ENCODE measurements at places on chromosomes 2 and 18. TPM values are rescaled to one million over a fixed set of nuclear protein-coding genes. Genes with fewer than 3 reads are reported as not detected.

The DSG3 gene
- 40.1 TPM for total RNA-seq

GRCh38 chr2:240472078-240472790 is 36.8 kb downstream of the GPC1 start:
- H3K4me1 ChIP-seq, result no peaks in the 10 kb centered on the region
- DNase-seq, result no peak
- H3K27me3 ChIP-seq, result no peaks in the 10 kb centered on the region

DNA sequence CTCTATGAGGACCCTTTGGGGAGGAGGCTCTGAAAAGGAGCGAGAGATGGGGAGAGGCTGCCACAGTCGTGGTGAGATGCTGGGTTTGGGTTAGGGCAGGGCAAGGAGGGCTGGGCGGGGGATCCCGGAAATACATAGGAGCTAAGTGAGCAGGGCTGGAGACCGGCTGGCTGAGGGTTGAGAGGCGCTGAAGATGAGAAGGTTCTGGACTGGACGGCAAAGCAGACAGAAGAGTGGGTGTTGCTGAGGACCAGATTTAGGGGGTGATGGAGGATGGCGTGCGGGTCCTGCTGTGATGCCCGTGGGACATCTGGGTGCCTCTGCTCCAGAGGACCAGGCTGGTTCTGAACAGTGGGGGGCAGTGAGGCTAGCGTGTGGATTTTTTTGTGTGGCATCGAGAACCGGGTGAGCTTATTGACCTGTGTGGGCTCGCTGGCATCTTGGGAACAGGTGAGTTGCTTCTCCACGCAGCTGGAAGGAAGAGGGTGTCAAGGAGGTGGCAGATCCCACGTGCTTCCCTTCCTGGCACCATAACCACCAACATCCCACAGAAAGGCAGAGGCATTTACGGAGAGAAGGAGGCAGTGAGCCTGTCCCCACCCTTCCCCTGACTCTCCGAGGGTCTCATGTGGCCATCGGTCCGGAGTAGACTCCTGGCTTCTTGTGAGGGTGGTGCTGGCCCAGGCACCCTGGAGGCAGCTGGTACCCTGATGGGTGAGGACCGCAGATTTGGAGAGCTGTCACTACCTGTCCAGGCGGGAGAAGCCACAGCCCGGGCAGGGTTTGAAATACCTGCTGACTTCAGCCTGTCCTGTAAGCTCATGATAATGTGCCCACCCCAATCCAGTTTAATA is 70.3 kb downstream of the ASB1 start:
- no peak overlapping the region for H3K27ac ChIP-seq
- no peaks in the 10 kb centered on the region for H3K36me3 ChIP-seq
- H3K4me3 ChIP-seq, result no peak overlapping the region
- no peak for DNase-seq
- H3K4me1 ChIP-seq, result no peaks in the 10 kb centered on the region
- H3K27me3 ChIP-seq, result no peaks in the 10 kb centered on the region

The ANO7 gene
- not detected for total RNA-seq

- peak overlapping the region; percentile 100 for H3K27ac ChIP-seq
- no peak for DNase-seq
- H3K36me3 ChIP-seq, result no peaks in the 10 kb centered on the region
- peaks cover 12% of the 10 kb centered on the region for H3K4me1 ChIP-seq
- H3K27me3 ChIP-seq, result no peaks in the 10 kb centered on the region
Observed at GRCh38 chr2:207162316-207162715, 3.4 kb downstream of the KLF7 start.

GRCh38 chr2:71631411-71631931 is 178.1 kb downstream of the DYSF start:
- no peaks in the 10 kb centered on the region for H3K27me3 ChIP-seq
- no peaks in the 10 kb centered on the region for H3K36me3 ChIP-seq
- no peak overlapping the region for H3K27ac ChIP-seq
- no peak overlapping the region for H3K4me3 ChIP-seq
- peak; percentile 39 for DNase-seq
- H3K4me1 ChIP-seq, result peaks cover 7% of the 10 kb centered on the region

The CYP26B1 gene
- total RNA-seq, result 41.6 TPM

- no peaks in the 10 kb centered on the region for H3K27me3 ChIP-seq
- DNase-seq, result no peak
- H3K27ac ChIP-seq, result no peak overlapping the region
- no peaks in the 10 kb centered on the region for H3K4me1 ChIP-seq
Observed at GRCh38 chr2:128109243-128109642, 18.2 kb downstream of the UGGT1 start.

The PLGLB1 gene
- total RNA-seq, result not detected

The RNF144A gene
- 17.1 TPM for total RNA-seq

The IL1A gene
- total RNA-seq, result not detected

DNA sequence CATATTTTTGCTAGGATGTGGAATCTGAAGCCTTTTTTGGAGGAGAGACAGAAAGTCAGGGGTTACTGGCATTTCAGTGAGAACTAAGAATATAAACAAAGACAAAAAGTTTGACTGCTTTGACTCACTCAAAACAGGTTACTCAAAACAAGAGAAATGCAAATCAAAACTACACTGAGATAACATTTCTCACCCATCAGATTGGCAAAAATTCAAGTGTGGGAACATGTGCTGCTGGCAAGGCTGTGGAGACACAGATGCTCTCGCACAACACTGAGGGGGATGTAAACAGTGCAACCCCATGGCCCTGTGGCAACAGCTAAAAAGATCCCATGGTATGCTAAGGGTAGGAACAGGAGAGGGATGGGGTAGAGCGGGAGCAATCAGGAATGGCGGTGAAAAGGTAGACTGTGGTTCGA is 86.6 kb downstream of the DTNB start:
- no peak overlapping the region for H3K4me3 ChIP-seq
- no peaks in the 10 kb centered on the region for H3K36me3 ChIP-seq

GRCh38 chr2:12176623-12177454 is 430.4 kb downstream of the LPIN1 start:
- DNase-seq, result no peak
- no peaks in the 10 kb centered on the region for H3K27me3 ChIP-seq
- peak overlapping the region; percentile 12 for H3K27ac ChIP-seq
- no peaks in the 10 kb centered on the region for H3K4me1 ChIP-seq
- no peaks in the 10 kb centered on the region for H3K36me3 ChIP-seq

The TRIB2 gene
- 62.9 TPM for total RNA-seq

DNA sequence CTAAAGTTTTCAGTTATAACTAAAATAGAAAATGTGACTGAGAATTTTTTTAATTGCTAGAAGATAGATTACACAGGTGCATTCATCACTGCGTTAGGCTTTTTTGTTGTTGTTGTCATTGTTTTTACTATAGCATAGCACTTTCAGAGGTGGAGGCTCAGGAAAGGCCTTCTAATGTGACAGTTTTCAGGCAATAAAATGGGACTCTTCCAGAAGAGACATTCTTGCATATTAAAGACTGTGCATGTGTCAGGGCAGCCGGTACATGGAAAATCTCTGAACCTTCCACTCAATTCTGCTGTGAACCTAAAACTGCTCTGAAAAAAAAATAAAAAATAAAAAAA is 175.2 kb downstream of the METTL4 start:
- no peaks in the 10 kb centered on the region for H3K36me3 ChIP-seq
- no peaks in the 10 kb centered on the region for H3K27me3 ChIP-seq
- no peaks in the 10 kb centered on the region for H3K4me1 ChIP-seq
- no peak for DNase-seq

- H3K4me1 ChIP-seq, result no peaks in the 10 kb centered on the region
- H3K27ac ChIP-seq, result no peak overlapping the region
- no peaks in the 10 kb centered on the region for H3K36me3 ChIP-seq
- no peak overlapping the region for H3K4me3 ChIP-seq
- no peak for DNase-seq
Observed at GRCh38 chr18:3347286-3347803, 85.4 kb downstream of the MYL12B start.

DNA sequence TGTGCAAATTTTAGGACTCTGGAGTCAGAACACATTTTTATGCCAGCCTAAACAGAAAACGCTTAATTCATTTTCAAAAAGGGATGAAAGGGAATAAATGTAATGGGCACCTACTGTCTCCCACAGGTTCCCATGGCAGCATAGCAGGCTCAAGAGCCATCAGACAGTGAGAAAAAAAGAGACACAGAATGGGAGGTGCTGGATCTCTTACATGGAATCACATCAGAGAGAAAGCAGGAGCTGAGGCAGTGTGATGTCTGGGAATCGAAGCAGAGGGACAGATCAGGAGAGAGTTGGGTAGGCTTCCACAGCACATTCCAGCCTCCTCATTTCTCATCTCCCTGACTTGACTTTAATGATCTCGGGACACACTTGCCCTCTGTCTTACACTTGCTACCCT is 684.3 kb downstream of the KCNJ3 start:
- no peaks in the 10 kb centered on the region for H3K36me3 ChIP-seq
- H3K27me3 ChIP-seq, result no peaks in the 10 kb centered on the region
- no peak overlapping the region for H3K27ac ChIP-seq
- no peak overlapping the region for H3K4me3 ChIP-seq
- H3K4me1 ChIP-seq, result no peaks in the 10 kb centered on the region

Data from breast epithelium (tissue), 4 donors.